ENCODE measurements at places on chromosomes 12 and 14.

DNA sequence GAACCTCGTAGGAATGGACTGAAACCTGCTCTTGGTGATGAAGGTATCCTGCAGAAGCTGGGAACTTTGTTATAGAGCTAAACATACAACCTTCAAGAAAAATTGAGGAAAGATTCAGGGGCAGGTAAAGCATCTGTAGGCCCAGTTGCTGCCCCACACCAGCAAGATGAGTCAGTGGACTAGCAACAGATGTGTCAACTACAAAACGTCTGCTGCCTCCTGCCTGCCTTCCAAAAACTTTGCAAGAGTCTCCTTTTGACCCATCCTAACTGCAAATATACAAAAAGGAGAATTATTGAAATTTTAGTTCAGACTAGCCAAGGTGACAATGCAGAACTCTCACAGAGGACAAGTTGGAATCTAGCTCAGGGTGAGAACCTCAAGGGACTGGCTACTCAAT lies 60.9 kb upstream of the TMTC1 start:
- no peak for DNase-seq

GRCh38 chr12:22525426-22525825 lies 18.9 kb downstream of the C2CD5 start:
- peak; percentile 24 for DNase-seq

DNA sequence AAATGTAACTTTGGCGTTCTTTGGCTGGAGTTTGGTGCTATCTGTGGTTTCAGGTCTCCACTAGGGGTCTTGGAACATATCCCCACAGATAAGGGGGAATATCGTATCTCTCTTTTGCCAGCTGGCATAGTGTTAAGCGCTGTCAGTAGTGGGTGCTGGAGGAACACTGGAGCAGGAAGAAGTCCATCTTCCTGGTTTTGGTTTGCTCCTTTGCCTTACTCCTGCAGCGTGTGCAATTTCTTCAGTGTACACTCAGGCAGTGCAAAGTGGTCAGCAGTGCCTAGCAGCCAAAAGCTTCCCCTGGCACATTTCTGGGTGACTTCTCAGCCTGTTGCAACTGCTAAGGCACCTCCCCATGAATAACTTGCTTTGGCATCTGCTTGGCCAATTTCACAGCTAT lies 11.7 kb upstream of the RIPK3 start:
- DNase-seq: no peak

DNA sequence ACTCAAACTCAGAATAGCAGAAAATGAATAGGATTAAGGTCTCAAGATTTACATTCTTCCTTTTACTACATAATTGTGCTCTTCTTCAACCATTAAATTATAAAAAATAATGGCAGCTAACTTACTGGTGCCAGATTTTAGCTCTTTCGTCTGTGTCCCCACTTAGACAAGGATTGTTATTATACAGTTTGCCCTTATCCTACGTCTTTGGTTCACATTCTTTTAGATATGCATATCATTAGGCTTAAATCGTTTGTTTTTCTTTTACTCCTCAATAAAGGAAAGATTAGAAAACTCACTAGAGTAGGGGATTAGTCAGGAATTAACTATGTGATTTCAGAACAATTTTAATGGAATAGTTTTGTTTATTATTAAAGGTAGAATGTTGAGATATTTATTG lies 129.6 kb upstream of the GARIN2 start:
- DNase-seq: no peak

- DNase-seq: no peak
These were observed 32.9 kb downstream of the FIGNL2 start for GRCh38 chr12:51815571-51815970.

DNA sequence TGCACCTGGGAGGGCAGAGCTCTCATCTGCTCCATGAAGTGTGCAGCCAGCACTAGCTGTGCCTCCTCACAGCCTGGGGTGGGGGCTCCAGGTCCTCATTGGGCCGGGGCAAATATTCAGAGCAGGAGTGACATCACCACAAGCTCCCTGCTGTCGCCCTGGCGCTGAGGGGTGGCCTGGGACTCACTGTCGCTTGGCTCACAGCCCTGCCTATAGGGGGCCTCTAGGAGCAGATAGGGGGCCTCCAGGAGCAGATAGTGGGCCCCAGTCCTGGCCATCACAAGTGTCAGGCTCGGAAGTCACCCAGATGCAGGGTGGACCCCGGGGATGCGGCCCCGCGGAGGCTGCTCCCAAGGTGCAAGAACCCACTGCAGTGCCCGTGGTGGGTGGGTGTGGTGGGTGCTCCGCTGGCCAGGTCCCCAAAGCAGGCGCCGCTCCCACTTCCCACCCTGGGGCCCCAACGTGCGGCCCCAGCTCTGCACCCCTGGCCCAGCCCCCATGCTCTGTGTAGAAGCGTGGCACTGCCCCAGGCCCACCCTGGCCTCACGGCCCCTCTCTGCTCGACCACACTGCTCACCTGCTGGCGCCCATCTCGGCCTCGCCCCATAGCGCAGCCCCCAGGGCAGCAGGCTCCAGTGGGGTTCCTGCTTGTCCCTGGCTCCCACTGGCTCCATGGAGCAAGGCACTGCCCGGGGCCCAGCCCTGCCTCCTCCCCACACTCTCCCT lies 18.0 kb downstream of the SYNJ2BP start:
- no peak for DNase-seq

- no peak for DNase-seq
These were observed 6.2 kb upstream of the OR5AU1 start for GRCh38 chr14:21162081-21162480.

GRCh38 chr14:24705840-24706239 lies 71.8 kb upstream of the GZMB start:
- no peak for DNase-seq

GRCh38 chr14:103395244-103395643 lies 10.0 kb downstream of the MARK3 start:
- DNase-seq: no peak

- no peak for DNase-seq
These were observed 7.3 kb downstream of the ATG14 start for GRCh38 chr14:55404173-55404854.

DNA sequence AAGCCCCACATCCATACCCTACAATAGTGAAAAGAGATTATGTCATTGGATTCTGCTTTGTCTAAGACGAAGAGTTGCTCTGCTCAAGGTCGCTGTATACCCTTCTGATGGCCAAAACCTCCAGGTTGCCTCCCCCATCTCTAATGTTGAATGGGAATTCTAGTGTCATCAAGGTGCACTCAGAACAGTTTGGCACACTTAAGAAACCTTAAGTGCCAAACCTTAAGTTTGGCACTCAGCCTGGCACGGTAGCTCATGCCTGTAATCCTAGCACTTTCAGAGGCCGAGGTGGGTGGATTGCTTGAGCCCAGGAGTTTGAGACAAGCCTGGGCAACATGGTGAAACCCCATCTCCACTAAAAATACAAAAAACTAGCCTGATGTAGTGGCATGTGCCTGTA lies 1245.6 kb upstream of the SEL1L start:
- no peak for DNase-seq

DNA sequence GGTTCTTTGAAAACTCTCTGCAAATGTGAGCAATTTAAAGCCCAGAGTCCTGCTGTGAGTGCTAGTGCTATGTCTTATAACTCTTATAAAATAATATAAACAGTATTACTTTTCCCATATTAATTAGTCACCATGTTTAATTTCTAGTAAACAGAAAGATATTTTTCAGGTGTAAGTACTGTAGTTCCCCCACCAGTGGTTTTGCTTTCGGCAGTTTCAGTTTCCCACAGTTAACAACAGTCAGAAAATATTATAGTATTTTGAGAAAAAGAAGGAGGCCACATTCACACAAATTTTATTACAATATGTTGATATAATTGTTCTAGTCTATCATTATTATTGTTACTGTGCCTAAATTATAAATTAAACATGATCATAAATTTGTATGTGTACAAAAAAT lies 800.5 kb downstream of the LRFN5 start:
- DNase-seq: no peak

- no peak for DNase-seq
These were observed 32.2 kb upstream of the RD3L start for GRCh38 chr14:103974575-103974974.

DNA sequence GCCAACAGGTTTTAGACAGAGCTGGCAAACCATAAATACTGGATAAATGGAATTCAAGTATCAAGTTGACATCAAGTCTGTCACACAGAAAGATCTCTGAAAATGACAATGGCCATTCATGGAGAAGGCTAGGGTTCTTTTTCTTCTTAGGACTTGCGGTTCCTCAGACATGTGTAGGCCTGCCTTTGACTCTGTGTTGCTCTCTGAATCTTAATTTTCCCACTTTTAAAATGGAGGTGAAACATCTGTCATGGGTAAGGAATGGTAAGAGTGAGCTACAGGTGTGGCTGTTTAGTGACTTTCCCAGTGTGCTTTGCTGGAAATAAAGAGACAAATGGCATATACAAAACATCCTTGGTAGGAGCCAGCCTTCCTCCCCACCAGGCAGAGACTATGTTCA lies 79.2 kb downstream of the PTCSC3 start:
- no peak for DNase-seq

Data from AG09309 (cell line).